ENCODE measurements at places on chromosomes 11 and 22. TPM values are rescaled to one million over a fixed set of nuclear protein-coding genes. Genes with fewer than 3 reads are reported as not detected.

The GAB4 gene
- not detected for total RNA-seq

- no peak for DNase-seq
- H3K4me3 ChIP-seq = no peak overlapping the region
- H3K36me3 ChIP-seq = peaks cover 13% of the 10 kb centered on the region
- H3K27me3 ChIP-seq = no peaks in the 10 kb centered on the region
- peaks cover 3% of the 10 kb centered on the region for H3K4me1 ChIP-seq
Measured at GRCh38 chr11:114311946-114312345, 15.7 kb downstream of the NNMT start.

The LIF gene
- not detected for total RNA-seq

DNA sequence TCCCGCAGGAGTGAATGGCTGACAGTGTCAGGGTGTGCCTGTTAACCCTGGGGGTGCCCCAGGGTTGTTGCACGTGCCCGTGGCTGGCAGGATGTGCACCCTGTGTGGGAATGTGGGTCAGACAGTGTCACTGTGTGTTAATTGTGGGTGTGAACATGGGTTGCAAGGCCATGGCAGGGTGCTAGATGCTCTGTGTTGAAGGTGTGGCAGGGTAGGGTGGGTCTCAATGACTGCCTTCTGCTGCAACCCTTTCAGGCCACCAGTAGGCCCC, 8.3 kb downstream of the RIN1 start:
- H3K4me1 ChIP-seq = peaks cover 8% of the 10 kb centered on the region
- DNase-seq = peak; percentile 53
- no peaks in the 10 kb centered on the region for H3K27me3 ChIP-seq
- no peak overlapping the region for H3K4me3 ChIP-seq
- H3K36me3 ChIP-seq = no peaks in the 10 kb centered on the region

- H3K36me3 ChIP-seq = no peaks in the 10 kb centered on the region
- DNase-seq = peak; percentile 48
- peaks cover 45% of the 10 kb centered on the region for H3K27me3 ChIP-seq
- H3K4me1 ChIP-seq = peaks cover 8% of the 10 kb centered on the region
Measured at GRCh38 chr22:46537946-46538813, 760 bp upstream of the CELSR1 start.

The FBLN1 gene
- 37.3 TPM for total RNA-seq

- peaks cover 5% of the 10 kb centered on the region for H3K27me3 ChIP-seq
- H3K27ac ChIP-seq = no peak overlapping the region
- H3K4me3 ChIP-seq = no peak overlapping the region
- no peaks in the 10 kb centered on the region for H3K36me3 ChIP-seq
- H3K4me1 ChIP-seq = no peaks in the 10 kb centered on the region
- no peak for DNase-seq
Measured at GRCh38 chr22:48379371-48379770, 1448.3 kb downstream of the BRD1 start.

DNA sequence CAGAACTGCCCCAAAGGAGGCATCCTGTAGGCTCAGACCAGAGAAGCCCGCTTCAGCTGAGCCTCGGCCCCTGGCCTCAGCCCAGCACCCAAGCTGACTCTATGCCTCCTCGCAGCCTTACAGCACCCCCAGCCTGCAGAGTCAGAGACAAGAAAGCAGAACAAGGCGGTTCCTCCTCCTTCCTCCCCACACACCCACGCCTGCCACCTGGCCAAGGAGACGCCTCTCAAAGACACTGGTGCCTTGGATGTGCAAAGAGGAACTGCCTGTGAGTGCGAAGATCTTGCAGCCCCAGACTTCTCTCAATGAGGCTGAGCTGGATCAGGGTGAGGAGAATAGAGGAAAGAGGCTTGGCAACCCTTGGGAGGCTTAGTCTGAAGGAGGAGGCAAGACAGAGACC, 60.2 kb downstream of the PDE2A start:
- no peaks in the 10 kb centered on the region for H3K36me3 ChIP-seq
- no peak overlapping the region for H3K27ac ChIP-seq
- DNase-seq = peak; percentile 66
- H3K4me3 ChIP-seq = no peak overlapping the region
- peaks cover 6% of the 10 kb centered on the region for H3K4me1 ChIP-seq
- H3K27me3 ChIP-seq = no peaks in the 10 kb centered on the region

Measured in psoas muscle (tissue), 8 donors.